Activated naive CD4-positive, alpha-beta T cell treated with Interleukin-2 at 50 U/mL for 16 hours (primary cell): ENCODE measurements at places on chromosomes 16 and 17.

GRCh38 chr17:75589012-75589918, 1.7 kb downstream of the MYO15B start:
- DNase-seq = peak; percentile 96

- DNase-seq = no peak
Measured at GRCh38 chr16:84455031-84455430, 49.4 kb downstream of the MEAK7 start.

DNA sequence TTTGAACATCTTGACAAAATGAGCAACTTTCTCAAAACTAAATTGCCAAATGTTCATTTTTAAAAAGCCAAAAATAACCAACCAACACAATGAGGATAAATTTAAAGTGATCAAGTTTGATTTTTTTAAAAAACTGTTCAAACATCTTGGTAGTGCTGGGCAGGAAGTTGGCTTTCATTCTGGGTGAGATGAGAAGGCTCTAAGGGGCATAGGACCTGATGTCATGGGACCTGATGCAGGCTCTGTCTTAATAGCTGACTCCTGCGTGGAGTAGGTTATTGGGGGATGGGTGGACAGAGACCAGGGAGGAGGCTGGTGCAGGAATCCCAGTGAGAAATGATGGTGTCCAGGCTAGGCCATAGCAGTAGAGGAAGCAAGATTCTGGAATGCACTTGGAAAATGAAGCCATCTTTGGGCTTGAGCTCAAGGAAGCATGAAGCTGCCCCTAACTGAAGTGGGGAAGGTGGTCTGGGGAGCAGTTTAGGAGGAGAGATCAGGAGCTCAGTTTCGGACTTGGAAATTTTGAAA, 20.4 kb downstream of the NLRC5 start:
- DNase-seq = no peak

DNA sequence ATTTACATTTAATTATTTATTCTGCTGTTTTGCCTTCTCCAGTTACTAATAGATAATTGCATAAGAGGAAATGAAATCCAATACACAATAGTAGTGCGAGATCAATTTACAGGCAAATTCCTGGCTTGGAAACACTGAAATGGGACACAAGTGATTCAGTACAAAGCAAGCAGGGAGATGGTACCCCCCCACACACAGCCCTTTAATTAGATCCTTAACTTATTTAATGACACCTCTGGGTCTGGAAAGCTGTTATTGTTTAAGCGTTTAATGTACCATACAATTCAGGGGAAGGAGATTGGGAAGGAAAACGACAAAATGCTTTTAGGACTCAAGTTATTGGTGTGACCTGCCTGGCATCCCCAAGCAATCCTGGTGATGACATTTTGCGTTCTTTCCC, 318.2 kb downstream of the NPIPA8 start:
- DNase-seq = no peak

DNA sequence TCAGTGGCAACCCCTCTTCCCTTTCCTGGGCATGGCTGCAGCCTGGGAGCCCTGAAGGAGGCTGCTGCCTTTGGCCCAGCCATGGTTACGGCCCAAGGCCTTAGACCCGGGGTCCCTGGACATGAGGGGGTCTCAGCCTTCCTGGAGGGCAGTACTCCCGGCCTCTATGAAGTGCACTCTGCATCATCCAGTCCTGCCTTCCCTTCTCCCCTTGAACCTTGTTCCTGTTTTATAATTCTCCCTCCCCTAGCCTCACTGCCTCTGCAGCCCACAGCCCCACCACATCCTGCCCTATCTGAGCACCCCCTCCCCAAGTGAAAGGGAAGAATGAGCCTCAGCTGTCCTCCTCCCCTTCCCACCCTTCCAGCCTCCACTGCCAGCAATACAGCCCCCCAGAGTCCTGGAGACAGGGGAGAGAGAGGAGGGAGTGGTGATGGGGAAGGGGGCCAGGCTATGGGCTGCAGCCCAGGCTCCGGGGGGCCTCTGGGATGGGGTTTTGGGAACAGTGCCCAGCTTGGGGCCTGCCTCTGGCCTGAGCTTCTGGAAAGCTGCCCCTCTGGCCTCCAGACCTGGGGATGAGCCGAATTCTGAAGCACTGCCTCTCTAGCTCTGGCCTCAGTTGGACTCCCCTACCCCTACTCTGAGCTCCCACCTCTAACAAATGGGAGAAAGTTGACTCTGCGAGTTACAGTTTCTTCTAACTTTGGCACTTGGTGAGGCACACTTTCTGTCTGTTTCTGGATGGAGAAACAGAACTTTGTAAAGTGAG, 7.6 kb downstream of the CCR7 start:
- DNase-seq = no peak

GRCh38 chr17:48412841-48413240, 17.2 kb downstream of the SKAP1 start:
- no peak for DNase-seq

- no peak for DNase-seq
Measured at GRCh38 chr17:39742126-39742855, 4.6 kb downstream of the GRB7 start.

DNA sequence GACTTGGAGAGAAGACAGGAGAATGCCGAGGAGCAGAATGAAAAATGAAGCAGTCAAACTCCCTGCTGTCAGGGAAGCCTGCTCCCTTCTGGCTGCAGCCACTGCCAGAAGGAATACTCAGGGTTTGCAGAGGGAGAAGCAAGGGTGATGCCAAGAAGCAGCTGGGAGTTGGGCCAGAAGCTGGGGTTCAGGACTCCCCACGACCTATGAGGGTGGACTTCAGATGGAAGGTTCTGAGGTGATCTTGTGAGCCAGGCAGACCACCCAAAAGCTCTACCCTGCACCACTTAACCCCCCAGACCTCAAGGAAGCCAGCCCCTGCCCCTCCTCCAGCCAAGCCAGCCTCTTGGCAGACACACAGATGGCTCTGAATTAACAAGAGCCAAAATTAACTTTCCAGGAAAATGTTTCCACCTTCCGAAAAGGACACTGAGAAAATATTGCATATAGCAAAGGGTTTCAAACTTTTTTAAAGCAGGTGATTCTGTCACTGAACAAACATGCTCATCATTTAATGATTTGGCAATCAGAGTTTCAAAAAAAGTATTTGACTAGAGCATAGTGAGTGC, 126.0 kb upstream of the ERCC4 start:
- no peak for DNase-seq

DNA sequence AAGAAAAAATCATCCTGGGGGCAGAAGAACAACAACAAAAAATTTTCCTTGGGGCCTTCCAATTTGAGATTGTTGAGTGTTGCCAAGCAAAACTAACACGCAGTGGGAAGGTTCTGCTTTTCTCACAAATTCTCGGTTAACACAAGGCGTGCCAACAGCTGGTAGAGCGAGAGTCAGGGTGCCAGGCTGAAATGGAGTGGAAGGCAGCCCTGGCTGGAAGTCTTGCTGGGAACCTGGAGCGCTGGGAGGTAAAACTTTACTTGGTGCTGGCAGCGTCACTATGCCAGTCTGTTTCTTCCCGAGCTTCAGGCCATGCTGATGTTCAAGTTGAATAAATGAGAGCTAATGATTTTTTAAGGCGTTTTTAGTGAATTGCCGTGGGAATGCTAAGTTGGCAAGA, 189.4 kb downstream of the WWOX start:
- DNase-seq = no peak

DNA sequence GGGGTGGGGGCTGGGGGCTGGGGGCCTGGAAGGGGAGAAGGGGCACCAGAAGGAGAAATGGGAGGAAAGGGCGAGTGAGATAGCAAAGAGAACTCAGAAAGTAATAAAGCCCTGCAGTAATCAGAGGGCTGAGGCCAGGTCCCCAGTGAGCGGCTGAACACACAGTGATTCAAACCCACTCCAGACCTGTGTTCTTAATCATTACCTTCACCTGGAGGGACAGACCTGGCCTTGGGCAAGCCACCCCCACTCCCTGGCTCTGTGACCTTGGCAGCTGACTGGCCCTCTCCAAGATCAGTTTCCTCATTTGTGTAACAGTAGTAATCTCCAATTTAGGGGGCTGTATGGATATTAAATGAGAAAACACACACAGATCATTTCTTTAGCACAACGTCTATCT, 150.4 kb downstream of the WWOX start:
- no peak for DNase-seq

GRCh38 chr16:4561596-4561995, 5.5 kb downstream of the C16orf96 start:
- no peak for DNase-seq

GRCh38 chr17:41824086-41824485, 11.3 kb downstream of the FKBP10 start:
- no peak for DNase-seq

GRCh38 chr16:61324044-61324443, 712.2 kb downstream of the CDH8 start:
- no peak for DNase-seq

DNA sequence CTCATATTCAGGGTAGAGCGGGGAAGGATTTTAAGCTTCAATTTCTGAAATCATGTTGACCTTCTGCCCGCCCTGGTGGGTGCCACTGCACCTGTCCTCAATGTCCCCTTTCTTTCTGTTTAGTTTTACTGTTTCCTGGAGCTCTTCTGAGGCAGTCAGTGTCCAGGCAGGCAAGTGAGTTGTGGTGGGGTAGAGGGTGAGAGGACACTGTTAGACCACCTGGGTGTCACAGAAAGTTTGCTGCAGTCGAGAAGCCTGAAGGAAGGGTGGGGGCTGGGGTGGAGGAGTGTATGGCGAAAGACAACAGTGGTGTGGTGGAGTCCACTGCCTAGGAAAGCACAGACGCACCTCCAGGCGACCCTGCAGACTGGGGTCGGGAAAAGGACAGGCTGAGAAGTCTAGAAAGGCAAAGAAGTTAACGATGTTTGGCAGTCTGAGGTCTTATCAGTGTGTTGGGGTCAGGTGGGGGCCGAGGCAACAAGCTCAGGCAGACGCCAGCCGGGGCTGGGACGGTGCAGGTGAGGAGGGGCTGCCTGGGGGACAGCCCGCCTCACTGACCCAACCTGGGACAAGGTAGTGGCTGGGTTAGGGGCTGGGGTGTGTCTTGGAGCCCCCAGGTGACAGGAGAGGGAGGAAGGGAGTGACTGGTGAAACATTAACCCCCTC, 23.3 kb upstream of the HOXB13 start:
- DNase-seq = no peak
